ENCODE measurements at places on chromosomes 4 and X. TPM values are rescaled to one million over a fixed set of nuclear protein-coding genes. Genes with fewer than 3 reads are reported as not detected.

TMSB15A gene
- not detected for total RNA-seq

NPY2R gene
- total RNA-seq, result not detected

FAM114A1 gene
- not detected for total RNA-seq

GAGE12E gene
- total RNA-seq, result not detected

SCRG1 gene
- not detected for total RNA-seq

PRDM8 gene
- total RNA-seq, result 10.2 TPM

ZNF595 gene
- total RNA-seq, result 1.9 TPM

USP17L28 gene
- not detected for total RNA-seq

CSN1S1 gene
- not detected for total RNA-seq

PCDH7 gene
- not detected for total RNA-seq

AMOT gene
- 2.7 TPM for total RNA-seq

CTAG2 gene
- total RNA-seq, result not detected

RBM46 gene
- not detected for total RNA-seq

SPINK2 gene
- not detected for total RNA-seq

TMEM255A gene
- 0.30 TPM for total RNA-seq

TEX13B gene
- not detected for total RNA-seq

TMEM31 gene
- total RNA-seq, result not detected

POU4F2 gene
- not detected for total RNA-seq

OCRL gene
- 2.9 TPM for total RNA-seq

PABPC4L gene
- not detected for total RNA-seq

SGCB gene
- 5.6 TPM for total RNA-seq

RNF128 gene
- not detected for total RNA-seq

CXorf49 gene
- total RNA-seq, result not detected

CFP gene
- total RNA-seq, result 17.7 TPM

FAAH2 gene
- 8.2 TPM for total RNA-seq

TEX11 gene
- total RNA-seq, result not detected
